ENCODE measurements at places on chromosomes 7 and 10. TPM values are rescaled to one million over a fixed set of nuclear protein-coding genes. Genes with fewer than 3 reads are reported as not detected.

GPR15LG gene
- total RNA-seq = not detected

KIAA1549 gene
- 0.75 TPM for total RNA-seq

AFAP1L2 gene
- total RNA-seq = 4.1 TPM

RBM20 gene
- total RNA-seq = not detected

CYP2C19 gene
- not detected for total RNA-seq
